Activated T-helper 1 cell treated with anti-CD3 and anti-CD28 coated beads, Interleukin-12 subunit alpha, Interleukin-12 subunit beta, Interleukin-2, Interleukin-4 antibody, amounts not matched to agents 30 ng/mL and 10 ng/mL and 1 ng/mL, durations not matched to agents 14 hours and 24 hours and 36 hours (primary cell): ENCODE measurements at places on chromosomes 5 and 9. TPM values are rescaled to one million over a fixed set of nuclear protein-coding genes. Genes with fewer than 3 reads are reported as not detected.
A peak's percentile ranks its signal among the peaks of the same experiment; 100 is the strongest.

The UBTD2 gene
- 5.0 and 6.1 TPM in 2 replicates for total RNA-seq

The DBH gene
- not detected in 2 replicates for total RNA-seq

The MYMK gene
- not detected in 2 replicates for total RNA-seq

The IFNA13 gene
- not detected in 2 replicates for total RNA-seq

The CYLC2 gene
- total RNA-seq: not detected in 2 replicates

DNA sequence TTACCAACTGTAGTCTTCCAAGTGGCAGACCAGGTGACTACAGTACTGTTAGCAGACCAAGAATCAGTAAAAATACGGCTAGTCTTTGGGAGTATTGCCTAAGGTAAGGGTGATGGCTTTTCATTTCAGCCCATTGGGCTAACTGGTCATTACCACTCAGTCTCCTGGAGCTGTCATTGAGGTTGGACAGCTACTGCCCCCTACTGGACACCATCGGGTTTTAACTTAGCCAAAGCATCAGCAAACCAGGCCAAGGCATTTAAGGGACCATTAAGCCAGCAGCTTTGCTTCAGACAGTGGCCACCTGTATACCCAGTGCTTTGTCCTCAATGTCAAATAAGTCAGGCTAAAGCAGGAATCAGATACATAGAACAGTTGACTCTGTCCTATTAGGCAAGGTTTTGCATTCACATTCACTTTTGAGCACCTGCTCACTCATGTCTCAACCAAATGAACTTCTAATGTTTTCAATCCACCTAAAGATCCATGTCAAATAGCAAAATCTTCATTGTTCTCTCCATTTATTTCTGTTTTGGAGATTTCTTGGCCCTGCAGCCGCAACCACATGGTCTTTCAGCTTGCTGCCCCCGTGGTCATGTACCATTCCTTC is 117.2 kb downstream of the INVS start:
- peak; percentile 46 for DNase-seq

DNA sequence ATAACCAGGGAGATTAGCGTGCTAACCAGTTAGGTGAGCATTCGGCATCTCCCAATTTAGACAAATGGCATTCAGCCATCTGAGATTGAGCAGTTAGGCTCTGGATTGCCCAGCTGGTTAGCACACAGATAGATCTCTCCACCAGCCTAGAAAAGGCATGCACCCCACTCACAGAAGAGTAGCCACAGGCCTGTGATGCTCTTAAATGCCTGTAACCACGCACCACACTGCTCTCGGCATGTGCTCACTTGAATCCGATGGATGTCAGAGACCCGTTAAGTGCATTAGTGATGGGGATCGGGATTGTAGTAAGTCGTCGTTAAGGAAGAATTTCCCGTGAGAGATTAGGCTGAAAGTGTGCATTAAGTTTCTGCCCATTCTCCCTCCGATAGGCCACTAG is 23.0 kb downstream of the MARCHF6 start:
- no peak for DNase-seq

- peak; percentile 71 for DNase-seq
These were observed 99.6 kb upstream of the RAPGEF1 start for GRCh38 chr9:131839281-131840084.

- DNase-seq: no peak
These were observed 23.1 kb upstream of the CATSPER3 start for GRCh38 chr5:134944630-134945029.

DNA sequence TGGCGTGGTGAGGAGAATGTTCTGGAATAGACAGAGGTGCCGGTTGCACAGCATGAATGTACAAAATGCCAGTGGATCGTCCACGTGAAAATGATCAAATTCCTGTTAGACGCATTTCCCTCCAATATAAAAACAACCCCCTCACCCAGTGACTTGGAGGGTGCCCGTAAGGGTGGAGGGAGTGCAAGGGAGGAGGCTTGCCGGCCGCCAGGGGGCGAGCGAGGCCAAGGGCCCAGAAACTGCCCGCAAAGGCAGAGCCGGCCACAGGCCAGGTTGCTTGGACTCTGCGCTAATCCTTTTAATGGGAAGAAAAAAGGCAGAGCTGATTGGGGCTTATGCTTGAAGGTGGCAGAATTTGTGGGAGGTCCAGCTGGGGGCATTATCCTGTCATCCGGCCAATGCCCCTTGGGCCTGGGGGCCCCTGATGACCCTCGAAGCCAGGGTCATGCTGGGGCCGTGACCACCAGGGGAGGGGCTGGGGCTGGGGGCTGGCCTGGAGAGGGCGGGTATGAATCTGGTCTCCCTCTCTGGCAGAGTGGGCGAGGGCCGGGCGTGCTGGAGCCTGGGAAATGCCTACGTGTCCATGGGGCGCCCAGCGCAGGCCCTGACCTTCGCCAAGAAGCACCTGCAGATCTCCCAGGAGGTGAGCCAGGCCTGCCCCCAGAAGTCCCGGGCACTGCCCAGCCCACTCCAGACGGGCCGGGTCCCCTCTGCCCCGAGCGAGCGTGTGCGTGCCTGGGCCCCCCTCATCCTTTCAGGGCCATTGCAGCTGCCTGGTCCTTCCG is 12.0 kb downstream of the GPSM1 start:
- DNase-seq: no peak

GRCh38 chr5:102865171-102865509 is 110.0 kb downstream of the PAM start:
- no peak for DNase-seq

DNA sequence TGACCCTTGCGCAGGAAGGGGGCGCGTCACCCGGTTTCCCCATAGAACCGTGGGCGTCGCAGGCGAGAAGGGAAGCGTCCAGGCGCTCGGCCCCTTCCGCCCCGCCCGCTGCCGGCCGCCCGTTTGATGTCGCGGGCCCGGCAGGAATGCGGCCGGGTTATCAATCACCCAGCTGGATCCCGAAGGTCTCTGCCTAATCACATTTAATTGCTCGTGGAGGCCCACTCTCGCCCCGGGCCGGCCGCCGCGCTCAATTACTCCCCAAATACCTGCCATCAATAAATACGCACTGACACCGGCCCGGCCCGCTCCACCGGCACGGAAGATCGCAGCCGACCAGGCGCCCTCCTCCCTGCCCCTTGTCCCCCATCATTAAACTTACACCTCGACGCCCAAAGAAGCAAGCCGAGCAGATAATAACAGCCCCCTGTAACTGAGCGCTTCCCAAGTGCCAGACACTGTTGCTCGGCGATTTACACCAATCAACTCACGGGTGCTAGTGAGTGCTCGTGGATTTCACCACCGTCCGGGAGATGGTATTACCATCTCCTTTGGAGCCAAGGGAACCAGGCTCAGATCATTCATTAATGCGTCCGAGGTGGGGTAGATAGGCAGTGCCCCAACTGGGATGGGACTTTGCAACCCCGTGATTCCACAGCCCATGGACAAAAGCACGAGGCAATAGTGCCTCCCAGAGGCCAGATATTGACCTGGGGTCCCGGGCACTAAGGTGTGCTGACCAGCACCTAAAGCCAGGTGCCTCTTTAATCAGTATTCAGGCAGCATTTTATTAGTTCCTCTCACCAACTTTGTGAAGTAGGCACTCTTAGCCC is 11.3 kb downstream of the MSX2 start:
- no peak for DNase-seq
